ENCODE measurements at places on chromosomes 7 and 10. TPM values are rescaled to one million over a fixed set of nuclear protein-coding genes. Genes with fewer than 3 reads are reported as not detected.

DNA sequence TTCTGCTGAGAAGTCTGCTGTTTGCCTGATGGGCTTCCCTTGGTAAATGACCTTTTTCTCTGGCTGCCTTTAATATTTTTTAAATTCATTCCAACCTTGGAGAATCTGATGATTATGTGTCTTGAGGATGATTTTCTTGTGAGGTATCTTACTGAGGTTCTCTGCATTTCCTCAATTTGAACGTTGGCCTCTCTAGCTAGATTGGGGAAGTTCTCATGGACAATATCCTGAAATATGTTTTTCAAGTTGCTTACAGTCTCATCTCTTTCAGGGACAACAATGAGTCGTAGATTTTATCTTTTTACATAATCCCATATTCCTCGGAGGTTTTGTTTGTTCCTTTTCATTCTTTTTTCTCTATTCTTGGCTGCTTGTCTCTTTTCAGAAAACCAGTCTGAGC lies 208.4 kb downstream of the KIF20B start:
- peaks cover 30% of the 10 kb centered on the region for H3K4me1 ChIP-seq
- H3K27me3 ChIP-seq: peaks cover 4% of the 10 kb centered on the region
- no peak for DNase-seq
- H3K4me3 ChIP-seq: no peak overlapping the region

- no peak overlapping the region for H3K27ac ChIP-seq
- peaks cover 16% of the 10 kb centered on the region for H3K4me1 ChIP-seq
- H3K27me3 ChIP-seq: peaks cover 36% of the 10 kb centered on the region
- H3K4me3 ChIP-seq: peak overlapping the region; percentile 80
Measured at GRCh38 chr10:46283580-46284285, 3.1 kb upstream of the ANTXRL start.

DNA sequence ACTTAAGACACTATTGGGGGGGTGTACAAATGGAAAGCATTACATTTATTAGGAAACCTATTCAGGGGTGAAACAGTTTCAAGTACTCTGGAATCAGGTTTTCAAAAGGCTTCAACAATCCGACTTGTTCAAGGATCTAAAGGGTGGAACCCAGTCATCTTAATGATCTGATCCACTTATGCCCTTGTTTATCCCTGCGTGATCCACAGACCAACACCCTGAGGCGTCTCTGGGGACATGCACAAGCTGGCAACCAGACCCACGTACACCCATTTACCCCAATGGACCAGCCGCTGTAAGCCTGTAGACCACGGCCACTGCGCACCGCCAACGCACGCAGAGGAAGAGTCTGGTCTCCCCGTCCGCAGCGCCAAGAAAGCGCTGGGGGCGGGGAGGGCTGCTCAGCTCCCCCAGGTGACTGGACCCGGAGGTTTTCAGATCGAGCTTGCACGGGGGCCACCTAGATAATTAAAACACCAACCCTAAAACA lies 13.4 kb downstream of the HNRNPF start:
- H3K4me3 ChIP-seq: peak overlapping the region; percentile 85
- H3K27ac ChIP-seq: peak overlapping the region; percentile 88
- peaks cover 69% of the 10 kb centered on the region for H3K4me1 ChIP-seq
- peaks cover 68% of the 10 kb centered on the region for H3K36me3 ChIP-seq
- no peaks in the 10 kb centered on the region for H3K27me3 ChIP-seq

Gene GPRIN2
- not detected for total RNA-seq

DNA sequence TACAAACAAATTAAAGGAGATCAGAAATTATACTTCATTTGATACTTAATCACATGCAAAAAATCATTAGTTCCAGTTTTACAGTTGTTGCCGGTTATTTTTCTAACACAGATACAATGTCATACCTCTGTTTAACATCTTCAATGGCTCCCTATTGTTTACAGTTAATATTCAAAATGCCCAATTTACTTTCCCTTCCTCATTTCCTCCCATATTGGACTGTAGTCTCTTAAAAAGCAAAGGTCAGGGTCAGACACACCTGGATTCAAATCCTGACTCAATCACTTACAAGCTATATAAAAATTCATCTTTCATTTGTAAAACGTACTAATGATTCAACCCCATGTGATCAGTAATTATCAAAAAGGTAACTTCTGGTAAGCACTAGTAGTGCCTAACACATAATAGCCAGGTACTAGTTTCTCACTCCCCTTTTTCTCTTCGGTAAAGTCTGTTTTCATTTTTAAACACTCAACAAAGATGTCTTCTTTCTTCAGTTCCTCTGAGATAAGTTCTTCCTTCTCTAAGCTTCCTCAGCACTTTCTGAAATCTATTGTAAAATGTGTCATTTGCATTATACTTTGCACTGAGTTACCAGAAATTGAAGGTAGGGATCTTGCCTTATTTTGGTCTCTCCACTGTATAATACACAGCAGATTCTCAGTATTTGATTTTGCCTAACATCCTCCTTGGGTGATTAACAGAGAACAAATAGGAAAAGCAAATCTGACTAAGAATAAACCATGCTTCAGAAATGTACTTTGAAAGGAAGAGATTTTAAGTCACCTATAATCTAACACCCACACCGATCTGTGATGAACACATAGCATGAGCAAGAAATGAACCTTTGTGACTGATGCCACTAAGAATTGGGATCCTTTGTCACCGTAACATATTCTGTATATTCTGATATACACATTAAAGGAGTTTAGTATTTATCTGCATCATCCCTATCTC lies 16.1 kb downstream of the KMT2C start:
- peak overlapping the region; percentile 49 for H3K4me3 ChIP-seq
- H3K4me1 ChIP-seq: peaks cover 43% of the 10 kb centered on the region
- peak overlapping the region; percentile 53 for H3K27ac ChIP-seq
- no peak for DNase-seq

Gene EFCAB10
- not detected for total RNA-seq

Gene ANKRD61
- total RNA-seq: not detected

DNA sequence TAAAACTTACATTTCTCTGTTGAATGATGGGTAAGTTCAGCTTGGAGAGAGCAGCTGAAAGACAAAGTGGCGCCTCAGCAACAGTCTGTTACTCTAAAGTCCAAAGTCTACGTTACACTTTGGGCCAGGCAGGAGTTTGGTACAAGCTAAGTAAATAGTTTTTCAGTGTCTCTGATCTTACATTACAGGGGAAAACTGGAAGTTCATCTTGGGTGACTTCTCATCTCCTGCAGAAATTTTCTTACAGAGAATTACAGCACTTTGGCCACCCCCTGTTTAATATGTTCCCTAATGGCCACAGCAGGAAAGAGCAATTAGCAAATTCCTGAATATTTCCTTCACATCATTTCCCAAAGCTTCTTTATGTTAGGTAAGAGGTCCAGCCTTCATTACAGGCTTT lies 67.1 kb downstream of the ABCC2 start:
- peaks cover 2% of the 10 kb centered on the region for H3K36me3 ChIP-seq
- peaks cover 8% of the 10 kb centered on the region for H3K4me1 ChIP-seq
- DNase-seq: no peak
